ENCODE measurements at places on chromosomes 1 and 21.

- no peak for DNase-seq
Observed at GRCh38 chr1:177737456-177737855, 232.4 kb downstream of the SEC16B start.

DNA sequence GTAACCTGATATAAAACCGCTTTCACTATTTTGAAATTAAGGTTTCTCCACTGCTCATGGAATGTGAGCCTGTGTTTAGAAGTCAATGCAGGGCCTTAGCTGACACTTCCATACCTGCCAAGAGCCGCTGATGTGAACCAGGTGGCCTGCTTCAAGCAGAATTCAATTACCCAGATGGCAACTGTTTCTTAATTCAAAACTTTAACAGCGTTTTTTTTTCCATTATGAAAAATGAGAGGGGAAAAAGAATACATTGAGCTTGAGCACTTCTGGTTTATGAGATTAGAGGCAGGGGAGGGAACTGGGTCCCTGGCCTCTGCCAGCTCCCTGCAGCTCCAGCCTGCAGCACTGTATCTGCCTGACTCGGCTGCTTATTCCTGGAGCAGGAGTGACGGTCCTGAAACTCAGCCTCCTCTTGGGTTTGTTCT lies 7.7 kb upstream of the ATP1A1 start:
- DNase-seq, result no peak

- no peak for DNase-seq
Observed at GRCh38 chr21:42668298-42668992, 15.0 kb downstream of the PDE9A start.

DNA sequence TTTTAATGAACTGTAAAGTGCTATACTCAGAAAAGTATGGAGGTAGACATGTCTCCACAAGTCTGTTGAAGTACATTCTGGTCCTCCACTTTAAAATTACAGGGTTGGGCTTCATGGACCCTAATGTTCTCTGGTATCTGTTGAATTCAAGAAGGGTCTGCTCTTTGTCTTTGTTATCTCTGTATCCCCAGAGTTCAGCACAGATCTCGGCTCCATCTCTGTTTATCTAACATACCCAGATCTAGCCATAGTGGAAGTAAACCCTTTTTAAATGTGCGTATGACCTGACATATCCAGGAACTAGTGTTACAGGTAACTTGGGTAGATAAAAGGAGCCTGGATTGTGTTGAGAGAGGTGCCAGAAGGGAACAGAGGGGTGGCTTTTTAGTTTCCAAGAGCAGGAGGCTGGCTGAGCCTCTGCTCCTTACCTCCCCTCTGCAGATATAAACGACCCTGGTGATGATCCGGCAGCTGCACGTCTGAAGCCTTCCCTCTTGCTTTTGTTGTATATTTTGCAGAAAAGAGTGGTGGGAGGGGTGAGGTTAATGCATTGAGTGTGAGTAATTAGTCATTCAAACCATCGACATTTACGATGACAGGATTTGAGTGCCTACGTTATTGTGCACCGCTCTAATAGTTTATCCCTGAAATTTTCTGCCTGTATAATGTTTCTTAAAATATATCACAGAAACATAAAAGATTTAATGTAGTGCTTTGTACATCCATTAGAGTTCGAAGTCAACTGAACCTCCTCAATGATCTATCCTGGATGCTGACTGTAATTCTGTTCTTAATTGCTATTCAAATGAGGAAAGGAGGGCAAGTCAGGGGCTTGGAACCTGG lies 30.8 kb downstream of the ELAVL4 start:
- no peak for DNase-seq

DNA sequence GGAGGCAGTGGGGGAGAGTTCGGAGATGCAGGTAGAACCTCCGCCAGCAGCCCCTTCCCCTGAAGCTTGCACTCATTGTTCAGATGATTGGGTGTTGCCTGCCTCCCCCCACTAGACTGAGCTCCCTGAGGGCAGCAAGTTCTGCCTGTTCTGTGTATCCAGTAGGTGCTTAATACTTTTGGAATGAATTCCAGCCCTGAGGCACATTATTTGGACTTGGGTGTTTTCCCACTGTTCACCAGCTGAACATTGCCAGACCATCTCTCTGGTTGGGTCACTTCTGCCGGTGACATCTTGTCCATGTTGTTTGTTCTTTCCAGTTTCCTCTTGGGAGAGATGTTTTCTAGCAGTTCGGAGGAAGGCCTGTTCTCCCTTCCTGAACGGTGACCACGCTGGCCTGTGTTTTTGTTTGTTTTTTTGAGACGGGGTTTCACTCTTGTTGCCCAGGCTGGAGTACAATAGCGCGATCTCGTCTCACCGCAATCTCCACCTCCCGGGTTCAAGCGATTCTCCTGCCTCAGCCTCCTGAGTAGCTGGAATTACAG lies 48.7 kb downstream of the SPSB1 start:
- DNase-seq, result no peak

DNA sequence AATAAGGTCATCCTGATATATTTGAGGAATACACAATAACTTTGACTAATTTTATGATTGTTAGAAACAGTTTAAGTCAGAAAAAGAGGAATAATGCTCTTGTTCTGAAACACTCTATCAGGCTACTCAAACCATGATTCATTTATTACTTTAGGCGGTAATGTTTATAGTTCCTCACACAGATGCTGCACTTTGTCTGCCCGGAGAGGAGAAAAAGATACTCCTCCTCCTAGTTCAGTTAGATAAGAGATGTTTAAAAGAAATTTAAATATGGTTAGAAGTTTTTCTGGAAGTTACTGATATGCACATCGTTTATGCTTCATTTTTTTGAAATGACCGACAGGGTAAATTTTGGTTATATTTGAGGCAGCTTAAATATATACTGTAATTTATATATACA lies 103.0 kb downstream of the ZMYM4 start:
- peak; percentile 20 for DNase-seq

- DNase-seq, result no peak
Observed at GRCh38 chr1:155107309-155108264, 20.1 kb upstream of the EFNA1 start.

DNA sequence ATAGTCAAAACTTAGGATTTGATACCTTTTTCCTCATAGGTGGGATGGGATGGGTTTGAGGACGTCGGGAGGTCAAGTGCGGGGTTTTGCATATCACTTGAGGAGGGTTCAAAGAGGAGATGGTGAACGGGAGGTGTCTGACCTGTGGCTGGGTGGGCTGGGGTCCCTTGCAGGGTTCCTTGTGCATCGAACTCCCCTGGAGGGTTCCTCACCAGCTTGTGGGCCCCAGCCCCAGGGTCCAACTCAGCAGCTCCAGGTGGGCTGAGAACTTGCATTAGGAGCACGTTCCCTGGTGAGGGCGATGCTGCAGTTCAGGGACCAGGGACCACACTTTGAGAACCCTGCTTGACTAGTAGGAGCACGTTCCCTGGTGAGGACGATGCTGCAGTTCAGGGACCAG lies 23.2 kb downstream of the TRPM2 start:
- DNase-seq, result no peak

- no peak for DNase-seq
Observed at GRCh38 chr1:75588779-75589475, 22.0 kb downstream of the SLC44A5 start.

DNA sequence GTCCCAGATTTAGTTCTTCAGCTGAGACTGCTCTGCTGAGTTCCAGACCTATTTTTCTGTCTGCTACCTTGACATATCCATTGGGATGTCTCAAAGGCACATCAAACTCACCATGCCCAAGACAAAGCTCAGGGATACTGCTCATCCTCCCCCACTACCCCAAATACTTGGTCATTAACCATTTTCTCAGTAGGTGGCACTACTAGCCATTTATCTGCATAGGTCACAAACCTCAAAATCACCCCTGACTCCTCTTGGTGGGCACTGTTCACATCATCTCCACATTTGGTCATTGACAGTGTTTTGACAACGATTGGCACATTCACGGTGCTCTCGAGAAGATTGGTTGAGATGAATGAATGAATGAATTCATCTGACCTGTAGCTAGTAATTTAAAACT lies 32.1 kb downstream of the CACNA1S start:
- no peak for DNase-seq

DNA sequence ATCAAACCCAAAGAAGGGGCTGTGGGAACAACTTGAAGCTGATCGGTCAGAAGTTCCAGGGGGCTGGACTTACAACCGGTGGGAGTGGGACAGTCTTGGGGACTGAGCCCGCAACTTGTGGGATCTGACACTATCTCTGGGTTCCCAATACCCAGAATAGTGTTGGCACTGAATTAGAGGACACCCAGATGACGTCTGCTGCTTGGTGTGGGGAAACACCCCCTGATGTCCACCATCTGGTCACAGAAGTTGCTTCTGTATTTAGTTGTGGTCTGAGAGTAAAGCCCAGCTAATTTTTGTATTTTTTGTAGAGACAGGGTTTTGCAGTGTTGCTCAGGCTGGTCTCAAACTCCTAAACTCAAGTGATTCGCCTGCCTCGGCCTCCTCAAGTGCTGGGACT lies 28.8 kb downstream of the SERBP1 start:
- no peak for DNase-seq

- peak; percentile 61 for DNase-seq
Observed at GRCh38 chr1:240109920-240110636, 18.4 kb downstream of the FMN2 start.

DNA sequence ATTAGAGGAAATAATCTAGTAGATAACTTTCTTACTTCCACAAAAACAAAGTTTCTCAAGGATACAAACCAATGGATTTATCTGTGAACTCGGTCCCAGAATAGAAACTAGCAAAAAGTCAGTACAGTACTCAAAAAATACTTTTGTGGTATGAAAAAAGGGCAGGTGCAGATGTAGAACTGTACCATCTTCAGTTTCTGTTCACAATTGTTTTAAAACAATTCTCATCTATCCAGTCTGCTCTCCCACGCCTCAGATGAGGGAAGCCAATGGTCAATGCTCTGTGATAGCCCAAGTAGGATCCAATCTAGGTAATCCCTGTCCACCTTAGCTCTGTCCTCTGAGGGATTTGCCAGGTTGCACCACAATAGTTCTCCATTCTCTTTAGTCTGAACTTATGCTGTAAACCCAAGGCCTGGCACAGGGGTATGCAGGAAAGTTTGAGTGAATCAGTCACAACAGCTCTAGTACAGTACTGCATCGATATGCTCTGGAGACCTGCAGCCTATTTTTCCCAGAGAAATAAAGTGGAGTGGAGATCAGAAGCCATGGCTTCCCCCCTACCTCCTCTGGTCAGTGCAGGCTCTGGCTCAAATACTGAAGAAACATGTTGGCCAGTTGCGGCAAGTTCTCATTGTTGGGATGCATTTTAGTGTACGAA lies 1.4 kb downstream of the KTI12 start:
- DNase-seq, result no peak

GRCh38 chr1:25560001-25560400 lies 16.6 kb downstream of the LDLRAP1 start:
- no peak for DNase-seq

- DNase-seq, result no peak
Observed at GRCh38 chr21:32437729-32438128, 25.2 kb downstream of the EVA1C start.

DNA sequence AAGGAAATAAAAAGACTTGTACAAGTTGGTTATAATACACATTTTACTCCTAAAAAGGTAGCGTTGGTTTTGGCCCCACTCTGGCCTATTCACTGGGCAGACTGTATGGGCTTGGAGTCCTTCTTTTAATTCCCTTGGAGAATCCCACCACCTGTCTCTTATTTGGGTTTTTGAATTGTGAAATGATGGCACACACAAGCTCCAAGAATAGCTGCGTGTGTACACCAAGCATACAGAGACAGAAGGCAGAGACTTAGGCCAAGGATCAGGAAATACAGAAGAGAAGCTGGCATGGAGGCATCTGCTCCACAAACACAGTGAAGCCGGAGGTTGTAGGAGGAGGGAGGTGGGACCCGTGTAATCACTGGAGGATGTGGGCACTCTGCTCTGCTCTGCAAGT lies 29.1 kb downstream of the DDR2 start:
- DNase-seq, result no peak

DNA sequence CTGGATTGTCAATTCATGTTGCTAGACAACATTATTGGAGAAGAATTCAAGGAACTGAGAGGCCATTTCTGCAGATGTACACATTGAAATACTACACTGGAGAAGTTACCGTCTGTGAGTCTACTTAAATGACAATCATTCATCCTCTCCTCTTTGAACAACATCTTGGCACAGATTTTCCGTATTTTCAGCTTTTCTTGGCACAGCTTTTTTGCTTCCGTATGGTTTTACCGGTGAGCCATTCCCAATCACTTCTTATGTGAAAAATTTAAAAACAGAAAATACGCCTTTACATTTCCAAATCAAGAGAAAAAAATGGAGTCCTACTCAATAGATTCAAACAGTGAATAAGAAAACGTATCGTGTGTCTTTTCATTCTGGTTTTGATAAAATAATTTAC lies 1493.7 kb downstream of the AMY1C start:
- no peak for DNase-seq
